ENCODE measurements at places on chromosomes 1 and 21.

DNA sequence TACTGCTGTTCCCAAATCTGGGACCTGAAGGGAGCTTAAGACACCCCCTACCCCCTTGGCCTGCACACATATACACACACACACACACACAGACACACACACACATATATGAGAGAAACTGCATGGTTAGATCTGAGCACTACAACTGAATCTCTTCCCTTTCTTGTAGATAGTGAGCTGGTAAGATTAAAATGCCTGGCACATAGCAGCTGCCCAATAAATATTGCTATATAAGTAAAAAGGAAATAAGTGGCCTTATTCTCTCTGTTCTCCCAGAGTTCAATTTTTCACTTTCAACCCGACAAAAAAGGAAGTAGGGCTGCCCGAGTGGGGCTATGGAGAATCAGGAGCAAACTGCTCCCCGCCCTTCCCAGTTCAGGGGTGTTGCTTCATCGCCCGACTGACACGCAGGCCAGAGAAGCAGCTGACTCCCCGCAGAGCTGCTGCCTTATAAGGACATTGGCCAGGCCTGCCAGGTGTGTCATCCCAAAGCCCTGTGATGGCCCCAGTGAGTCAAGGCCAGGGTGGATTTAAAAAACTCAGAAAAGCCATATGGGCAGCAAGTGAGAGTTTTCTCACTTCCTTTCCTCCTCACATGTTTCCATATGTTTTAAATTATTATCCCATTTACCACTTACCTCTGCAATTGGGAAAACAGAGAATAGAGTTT is 106.5 kb upstream of the SLC44A3 start:
- DNase-seq, result no peak

DNA sequence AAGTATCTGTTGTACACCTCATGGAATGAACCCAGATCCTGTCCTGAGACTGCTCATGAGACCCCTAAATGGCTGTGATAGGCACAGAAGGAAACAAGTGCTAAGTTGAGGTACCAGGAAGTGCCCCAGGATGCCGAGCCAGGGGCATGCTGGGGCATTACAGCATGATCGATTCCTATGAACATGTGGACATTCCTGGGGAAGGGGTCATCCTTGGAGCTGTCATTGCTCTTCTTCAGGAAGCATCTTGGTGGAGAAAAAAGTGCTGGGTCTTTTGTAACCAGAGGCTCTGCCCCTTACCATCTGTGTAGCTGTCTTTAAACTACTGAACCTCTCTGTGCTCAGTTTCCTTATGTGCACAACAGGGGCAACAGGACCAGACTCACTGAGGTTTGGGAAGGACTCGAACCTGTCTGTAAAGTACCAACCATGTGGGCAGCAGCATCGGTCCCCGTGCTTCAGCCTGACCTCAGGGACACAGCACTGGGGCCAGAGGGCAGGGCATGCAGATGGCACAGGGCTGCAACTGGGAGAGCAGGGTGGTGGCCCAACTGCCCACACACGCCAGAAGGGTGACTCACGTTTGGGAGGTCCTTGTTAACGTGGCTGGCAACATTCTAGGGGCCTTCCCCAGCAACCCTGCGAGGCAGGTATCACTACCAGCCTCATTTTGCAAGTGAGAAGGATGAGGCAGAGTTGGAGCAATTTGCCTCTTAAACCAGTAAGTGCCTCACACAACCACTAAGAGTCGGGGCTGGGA is 142.3 kb upstream of the EDN2 start:
- DNase-seq, result no peak

DNA sequence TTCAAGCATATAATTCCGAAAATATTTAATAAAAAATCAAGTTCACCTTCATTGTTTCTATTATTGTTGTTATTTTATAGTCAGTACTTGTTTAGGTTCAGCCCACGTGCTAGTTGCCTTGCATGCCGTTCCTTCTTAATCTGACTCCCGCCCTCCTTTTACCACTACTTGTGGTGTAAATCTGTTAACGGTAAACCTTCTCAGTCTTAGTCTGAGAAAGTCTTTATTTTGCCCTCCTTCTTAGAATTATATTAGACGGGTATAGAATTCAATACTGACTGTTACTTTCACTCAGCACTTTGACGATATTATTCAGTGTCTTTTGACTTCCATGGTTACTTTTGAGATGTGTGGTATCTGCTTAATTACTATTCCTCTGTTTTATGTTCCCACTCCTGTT is 104.8 kb downstream of the RGL1 start:
- no peak for DNase-seq

- DNase-seq, result no peak
Measured at GRCh38 chr1:223844787-223845036, 1.0 kb downstream of the TP53BP2 start.

GRCh38 chr1:237834461-237834860 is 56.3 kb downstream of the ZP4 start:
- DNase-seq, result no peak

DNA sequence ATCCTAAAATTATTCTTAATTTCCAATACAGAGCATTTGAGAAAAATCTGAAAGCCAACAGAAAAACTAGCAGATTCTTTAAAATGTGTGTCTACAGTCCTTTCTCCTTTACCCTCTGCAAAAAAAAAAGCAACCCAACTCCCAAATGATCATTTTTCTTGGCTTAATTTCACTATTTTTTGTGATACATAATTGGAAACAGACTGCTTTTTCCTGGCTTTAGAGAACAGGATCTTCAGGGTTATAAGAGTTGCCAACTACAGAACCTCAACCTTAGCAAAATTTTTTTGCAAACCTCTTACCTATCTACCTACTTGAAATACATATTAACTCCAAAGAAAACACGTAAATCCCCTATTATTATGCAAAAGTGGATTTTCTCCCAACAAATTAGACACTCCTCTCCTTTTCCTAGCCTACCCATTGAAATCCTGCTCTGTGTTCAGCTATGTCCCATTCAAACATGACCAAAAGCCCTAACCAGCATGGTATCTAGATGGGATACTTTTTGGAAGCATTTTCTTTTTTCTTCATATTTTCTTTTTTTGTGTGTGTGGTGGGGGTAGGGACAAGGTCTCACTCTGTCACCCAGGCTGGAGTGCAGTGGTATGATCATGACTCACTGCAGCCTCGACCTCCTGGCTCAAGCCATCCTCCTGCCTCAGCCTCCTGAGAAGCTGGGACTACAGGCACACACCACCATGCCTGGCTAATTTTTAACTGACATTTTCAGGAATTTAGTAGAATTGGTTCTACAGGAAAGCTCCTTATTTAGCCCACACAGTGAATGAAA is 9.0 kb downstream of the TGFBR3 start:
- no peak for DNase-seq

Measured in stimulated activated CD8-positive, alpha-beta memory T cell treated with anti-CD3 and anti-CD28 coated beads, Interleukin-4, amount 100 ng/mL, for 1 hour (primary cell).